ENCODE measurements at places on chromosomes 3 and 15.

DNA sequence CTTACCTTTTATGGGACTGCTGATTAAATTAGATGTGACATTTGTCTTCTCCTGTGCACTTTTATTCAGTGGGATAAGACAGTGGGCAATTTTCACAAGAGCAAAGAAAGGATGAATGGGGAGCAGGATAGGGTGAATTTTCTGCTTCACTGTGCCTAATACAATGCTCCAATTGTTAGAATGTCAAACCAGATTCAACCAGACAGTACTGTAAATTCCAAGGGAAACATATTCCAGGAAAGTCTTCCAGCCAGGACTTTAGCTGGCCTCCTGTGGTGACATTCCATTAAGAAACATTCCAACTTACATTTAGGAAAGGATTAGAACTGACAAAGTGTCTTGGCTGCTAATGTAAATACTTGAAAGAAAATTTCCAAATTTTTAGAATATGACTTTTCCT lies 100.1 kb upstream of the PROK2 start:
- DNase-seq = no peak

GRCh38 chr3:148625991-148626390 lies 71.7 kb upstream of the AGTR1 start:
- DNase-seq = no peak

DNA sequence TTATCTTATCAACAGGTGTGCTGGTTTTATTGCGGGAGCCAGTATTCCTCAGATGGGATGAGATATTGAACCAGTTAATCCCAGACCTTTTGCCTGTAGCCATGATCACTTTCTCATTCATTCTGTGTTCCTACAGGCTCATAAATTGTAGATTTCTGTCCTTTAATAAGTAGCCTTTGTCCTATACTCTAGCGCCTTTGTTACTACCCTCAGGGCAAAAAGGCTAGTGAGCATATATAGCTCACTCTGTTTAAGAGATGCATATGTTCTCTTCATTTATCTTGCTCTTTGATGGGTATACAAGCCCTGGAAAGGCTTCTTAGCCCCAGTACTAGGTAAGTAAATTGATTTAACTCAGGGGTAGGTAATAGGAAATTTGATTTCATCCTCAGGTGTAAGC lies 95.1 kb downstream of the OXSM start:
- no peak for DNase-seq

DNA sequence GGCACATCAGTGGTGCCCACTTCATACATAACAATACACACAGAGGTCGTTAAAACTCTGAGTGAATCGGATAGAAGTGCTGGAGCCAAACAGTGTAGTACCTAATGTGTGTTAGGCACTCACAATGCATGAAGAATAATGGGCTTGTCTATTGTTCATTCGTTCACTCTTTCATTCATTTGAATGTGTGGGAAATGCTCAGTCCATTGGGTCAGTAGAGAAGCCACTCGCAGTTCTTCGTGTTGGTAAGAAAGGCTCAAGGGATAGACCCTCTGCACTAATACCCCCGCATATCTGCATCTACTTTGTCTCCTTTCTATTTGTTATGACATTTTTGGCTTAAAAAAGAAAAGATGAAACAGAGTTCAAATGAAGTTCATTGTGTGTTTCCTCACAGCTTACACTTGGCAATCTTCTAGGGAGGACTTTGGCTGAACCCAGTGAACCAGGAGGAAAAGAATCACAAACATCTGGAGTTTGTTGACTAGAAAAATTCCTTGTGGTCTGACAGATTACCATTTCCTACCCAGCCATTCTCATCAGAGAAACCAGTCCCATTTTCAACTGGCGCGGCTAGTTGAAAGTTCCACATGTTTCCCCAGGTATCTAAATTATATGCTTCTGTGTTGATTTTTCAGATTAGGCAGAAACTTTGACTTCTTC lies 32.8 kb upstream of the MFSD1 start:
- DNase-seq = no peak

DNA sequence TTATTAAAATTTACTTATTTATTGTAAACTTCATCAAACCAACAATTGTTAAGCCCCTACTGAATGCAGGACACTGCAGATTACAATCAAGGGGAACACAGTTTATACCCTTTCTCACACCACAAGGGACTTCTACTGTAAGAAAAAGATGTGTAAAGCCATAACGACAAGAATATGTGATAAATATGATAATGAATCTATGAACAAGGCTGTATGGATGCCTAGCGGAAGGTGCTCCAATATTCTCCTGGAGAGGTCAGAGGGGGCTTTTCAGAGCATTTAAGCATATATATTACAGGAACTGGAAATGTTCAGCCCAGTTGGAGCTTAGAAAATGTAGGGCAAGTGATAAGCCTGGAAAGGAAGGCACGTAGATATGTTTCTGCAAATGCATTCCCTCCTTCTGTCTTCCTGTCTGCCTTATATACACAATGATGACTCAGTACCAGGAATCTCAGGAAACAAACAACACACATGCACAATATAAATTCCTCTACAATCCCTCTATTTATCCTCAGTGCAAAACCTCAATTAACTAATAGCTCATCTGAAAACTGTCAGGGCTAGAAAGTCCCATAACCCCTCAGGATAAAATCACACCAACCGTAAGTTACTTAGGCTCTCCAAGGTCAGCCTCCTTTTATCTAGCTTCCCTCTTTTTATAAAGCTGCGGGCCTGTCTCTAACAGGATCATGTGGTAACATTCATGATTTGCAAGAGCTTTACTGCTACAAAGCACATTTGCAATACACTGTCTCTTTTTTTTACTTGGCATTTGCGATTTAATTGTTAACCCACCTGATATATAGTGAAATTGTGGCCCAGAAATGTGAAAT lies 393.1 kb downstream of the LPP start:
- no peak for DNase-seq

- no peak for DNase-seq
Measured at GRCh38 chr15:78329625-78330024, 10.5 kb upstream of the CRABP1 start.

DNA sequence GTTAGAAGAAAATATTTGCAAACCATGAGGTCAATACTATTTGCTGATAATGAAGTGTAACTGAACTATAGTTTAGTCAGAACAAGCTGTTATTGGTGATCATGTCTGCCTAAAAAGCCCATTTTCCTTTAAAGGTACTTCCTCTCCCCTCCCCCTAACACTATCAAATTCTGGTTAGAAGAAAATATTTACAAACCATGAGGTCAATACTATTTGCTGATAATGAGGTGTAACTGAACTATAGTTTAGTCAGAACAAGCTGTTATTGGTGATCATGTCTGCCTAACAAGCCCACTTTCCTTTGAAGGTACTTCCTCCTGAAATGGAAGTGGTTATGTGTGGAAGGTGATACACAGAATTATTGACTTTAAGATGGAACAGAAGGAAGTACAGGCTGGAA lies 46.9 kb downstream of the PROS1 start:
- DNase-seq = no peak

DNA sequence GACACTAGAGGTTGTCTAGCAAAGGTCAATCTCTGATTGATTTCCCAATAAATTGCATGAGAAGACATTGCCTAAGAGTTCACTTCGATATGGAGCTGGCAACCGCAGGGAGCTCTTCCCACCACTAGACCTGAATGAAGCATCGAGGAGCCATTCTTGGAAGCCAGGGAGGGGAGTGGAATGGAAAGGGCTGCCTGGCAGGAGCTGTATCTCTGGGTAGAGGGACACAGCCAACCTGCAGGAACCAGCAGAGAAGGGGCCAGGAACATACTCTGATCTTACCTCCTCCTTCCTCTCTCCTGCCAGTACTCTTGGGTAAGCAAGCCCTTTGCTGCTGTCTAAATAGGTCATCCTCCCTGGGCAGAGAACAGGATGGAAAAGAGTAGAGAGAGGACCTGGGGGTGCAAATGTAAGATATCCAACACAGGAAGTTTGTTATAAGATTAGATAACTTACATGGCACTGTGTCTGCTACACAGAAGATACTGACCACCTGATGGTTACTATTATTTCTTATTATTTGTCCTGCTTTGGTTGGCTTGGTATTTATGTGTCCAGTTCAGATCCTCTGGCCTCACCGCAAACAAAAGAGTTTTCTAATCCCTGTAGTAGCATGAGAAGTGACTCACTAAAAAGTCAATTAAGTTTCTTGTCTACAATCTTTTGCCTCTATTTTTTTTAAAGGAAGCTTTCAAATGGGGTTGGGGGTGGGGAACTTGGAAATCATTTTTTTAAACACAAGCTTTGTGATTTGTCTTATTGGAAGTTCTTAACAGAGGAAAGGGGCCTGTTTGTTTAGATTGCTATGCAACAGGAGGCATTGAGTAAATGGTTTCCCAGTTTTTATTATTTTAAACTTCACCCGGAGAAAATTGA lies 156.7 kb upstream of the TSC22D2 start:
- no peak for DNase-seq

DNA sequence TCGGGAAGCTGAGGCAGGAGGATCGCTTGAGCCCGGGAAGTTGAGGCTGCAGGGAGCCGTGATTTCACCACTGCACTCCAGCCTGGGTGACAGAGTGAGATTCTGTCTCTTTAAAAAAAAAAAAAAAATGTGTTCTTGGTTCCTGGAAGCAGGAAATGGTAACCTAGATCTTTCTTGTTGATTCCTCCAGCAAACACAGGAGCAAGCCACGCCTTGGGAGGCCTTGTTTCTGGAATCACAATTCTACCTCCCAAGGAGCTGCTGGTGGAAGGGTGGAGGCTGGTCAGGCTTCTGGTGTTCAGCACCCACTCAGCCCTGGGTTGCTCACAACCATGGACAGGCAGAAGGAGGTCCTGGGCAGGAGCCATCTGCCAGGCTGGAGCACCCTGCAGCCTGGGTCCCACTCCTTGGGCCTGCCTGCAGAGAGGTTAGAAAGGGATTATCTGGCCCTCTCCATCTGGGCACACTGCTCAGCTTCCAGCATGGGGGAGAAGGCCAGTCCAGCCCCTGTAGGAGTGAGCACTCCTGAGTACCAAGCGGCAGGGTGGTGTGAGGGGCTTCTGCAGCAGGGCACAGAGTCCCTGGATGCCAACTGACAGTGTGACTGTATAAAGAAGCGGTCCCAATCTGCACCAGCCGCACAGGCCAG lies 65.6 kb downstream of the ABTB1 start:
- DNase-seq = no peak

DNA sequence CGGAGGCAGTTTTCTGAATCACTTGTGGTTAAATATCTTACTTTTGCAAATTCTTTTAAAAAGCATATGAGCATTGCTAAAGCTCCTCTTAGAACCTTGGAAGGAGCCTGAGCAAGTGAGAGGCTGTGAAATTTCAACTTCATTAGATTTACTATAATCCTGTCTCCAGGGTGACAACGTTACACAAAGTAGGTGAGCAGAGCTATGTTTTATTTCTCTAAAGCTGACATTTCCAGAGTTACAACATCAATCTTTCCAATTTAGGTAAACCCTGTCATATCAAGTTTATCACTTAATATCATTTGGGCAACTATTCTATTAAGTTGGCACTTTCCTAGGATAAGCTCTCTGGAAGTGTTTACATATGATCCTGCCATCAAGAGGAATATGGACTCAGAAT lies 544.9 kb upstream of the CBLB start:
- no peak for DNase-seq

DNA sequence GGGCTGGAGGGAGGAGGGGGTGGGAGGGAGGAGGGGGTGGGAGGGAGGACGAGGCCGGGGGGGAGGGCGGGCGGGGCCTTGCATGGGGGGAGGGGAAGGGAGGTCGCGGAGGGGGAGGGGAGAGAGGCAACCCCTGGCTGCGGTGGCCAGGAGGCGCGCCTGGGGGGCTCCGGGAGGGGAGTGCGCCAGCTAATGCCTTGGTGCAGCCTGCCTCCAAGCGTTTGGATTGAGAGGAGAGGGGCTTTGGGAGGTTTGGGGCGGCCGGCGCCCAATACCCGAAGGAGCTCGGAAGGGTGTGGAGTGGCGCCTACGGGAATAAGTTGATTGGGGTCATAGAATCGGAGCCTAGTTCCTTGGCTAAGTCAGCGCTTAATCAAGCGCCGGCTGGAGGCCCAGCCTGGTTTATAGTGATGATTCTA lies 557 bp downstream of the TFG start:
- DNase-seq = no peak

- no peak for DNase-seq
Measured at GRCh38 chr3:188230962-188231361, 77.0 kb downstream of the LPP start.

DNA sequence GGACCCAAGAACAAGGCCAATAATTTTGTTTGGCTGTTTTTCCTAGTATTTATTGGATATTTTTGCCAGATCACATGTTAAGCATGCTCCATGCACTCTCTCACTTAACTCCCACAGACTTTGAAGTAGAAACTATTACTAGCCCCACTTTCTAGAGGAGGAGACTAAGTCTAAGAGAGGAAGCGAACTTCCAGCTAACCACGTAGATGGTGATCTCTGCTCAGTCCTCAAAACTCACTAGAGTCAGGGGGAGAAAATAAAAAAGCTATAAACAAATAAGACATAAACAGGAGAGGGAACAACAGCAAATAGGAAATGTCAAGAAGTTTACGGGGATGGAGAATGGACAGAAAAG lies 481.0 kb upstream of the PROK2 start:
- DNase-seq = no peak

DNA sequence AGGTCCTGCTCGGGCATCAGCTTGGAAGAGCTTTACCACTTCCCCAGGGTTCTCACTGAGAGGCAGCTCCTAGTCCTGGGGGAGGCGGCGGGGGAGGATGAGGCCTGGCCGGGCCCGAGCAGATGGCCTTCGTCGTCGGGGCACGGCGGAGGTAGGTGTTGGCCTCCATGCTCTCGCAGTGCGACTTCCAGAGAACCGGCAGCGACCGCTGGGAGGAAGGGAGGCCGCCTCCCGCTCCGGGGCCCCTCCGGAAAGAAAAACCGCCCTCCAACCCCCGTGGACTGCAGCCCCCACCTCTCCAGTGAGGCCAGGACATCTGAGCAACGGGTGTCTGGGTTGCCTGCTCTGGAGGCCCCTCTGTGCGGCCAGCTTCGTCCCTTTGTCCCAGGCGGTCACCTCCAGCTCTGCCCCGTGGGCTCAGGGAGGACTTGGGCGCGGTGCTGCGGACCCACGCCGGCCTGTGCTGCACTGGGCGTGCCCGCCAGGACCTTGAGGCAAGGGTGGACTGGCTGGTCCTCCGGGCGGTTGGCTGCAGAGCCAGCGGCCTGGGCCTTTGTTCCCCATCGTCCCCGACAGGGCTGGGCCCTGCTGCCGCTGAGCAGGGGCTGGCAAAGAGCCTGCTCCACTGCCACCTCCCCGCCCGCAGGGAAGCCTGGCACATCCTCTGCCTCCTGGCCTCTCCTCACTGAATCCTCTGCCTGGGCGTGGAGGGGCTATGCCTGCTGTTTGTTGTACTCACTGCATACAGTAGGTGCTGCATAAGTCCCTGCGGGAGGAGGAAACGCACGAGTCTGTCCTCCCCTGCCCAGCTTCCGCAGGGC lies 13.6 kb upstream of the GP9 start:
- DNase-seq = no peak
